ENCODE measurements at places on chromosomes 5 and 9.

- no peak overlapping the region for H3K27ac ChIP-seq
- H3K27me3 ChIP-seq, result peaks cover 8% of the 10 kb centered on the region
- peaks cover 1% of the 10 kb centered on the region for H3K4me1 ChIP-seq
- no peak for DNase-seq
- H3K4me3 ChIP-seq, result no peak overlapping the region
- no peaks in the 10 kb centered on the region for H3K36me3 ChIP-seq
Measured at GRCh38 chr9:131744171-131744719, 4.4 kb upstream of the RAPGEF1 start.

DNA sequence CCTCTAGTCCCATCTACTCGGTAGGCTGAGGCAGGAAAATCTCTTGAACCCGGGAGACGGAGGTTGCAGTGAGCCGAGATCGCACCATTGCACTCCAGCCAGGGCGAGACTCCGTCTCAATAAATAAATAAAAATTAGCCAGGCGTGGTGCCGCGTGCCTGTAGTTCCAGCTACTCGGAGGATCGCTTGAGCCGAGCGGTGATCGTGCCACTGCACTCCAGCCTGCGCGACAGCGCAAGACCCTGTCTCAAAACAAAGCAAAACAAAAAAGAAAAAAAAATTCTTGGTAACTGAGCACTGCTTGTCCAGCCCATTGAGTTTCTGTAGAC is 710 bp upstream of the WDR55 start:
- H3K27me3 ChIP-seq, result peaks cover 18% of the 10 kb centered on the region

DNA sequence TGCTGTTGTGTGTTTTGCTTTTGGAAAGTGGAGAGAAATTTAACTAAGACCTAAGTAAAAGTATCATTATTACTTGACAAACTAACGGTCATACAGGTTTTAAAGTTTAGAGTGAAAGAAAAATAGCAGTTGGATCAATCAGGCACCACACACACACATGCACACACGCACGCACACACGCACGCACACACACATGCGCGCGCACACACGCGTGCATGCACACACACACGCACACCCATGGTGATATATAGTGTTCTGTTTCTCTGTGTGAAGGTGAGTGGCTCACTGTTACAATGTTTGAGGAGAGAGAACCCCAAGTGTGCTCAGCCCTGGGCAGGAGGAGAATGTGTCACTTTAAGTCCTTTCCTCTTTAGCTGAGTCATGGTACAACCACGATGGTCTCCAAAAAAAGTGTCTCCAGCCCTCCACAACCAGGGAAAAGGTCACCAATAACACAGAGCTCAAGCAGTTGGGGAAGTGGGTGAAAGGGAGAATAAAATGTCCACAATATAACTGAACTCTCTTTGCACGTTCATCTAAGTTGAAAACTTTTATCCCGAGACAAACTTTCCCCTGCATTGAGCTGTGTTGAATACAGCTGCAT is 3.2 kb downstream of the ZNF366 start:
- no peak for DNase-seq
- no peak overlapping the region for H3K27ac ChIP-seq
- H3K27me3 ChIP-seq, result no peaks in the 10 kb centered on the region
- no peaks in the 10 kb centered on the region for H3K36me3 ChIP-seq
- no peaks in the 10 kb centered on the region for H3K4me1 ChIP-seq
- no peak overlapping the region for H3K4me3 ChIP-seq

DNA sequence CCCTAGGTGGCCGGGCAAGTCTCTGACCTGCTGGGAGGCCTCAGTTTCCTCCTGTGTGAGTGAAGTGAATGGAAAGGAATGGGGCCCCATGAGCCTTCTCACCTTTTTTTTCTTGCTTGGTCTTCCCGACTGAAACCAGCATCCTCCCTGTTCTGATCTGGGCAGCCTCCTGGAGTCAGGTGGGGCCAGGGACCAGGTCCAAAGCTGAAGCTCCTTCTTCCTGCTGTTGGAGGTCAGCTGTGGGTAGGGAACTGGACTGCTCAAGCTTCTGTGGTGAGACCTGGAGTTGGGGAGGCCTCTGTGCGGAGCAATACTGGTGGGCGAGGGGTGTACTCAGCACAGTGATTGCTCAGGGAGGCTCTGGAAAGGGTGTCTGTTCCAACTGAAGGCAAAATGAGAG is 99.7 kb downstream of the PCSK1 start:
- H3K27ac ChIP-seq, result no peak overlapping the region
- DNase-seq, result no peak
- H3K36me3 ChIP-seq, result no peaks in the 10 kb centered on the region
- H3K4me1 ChIP-seq, result no peaks in the 10 kb centered on the region

- no peak for DNase-seq
- no peak overlapping the region for H3K4me3 ChIP-seq
- H3K36me3 ChIP-seq, result no peaks in the 10 kb centered on the region
- no peaks in the 10 kb centered on the region for H3K4me1 ChIP-seq
- no peak overlapping the region for H3K27ac ChIP-seq
Measured at GRCh38 chr5:167985373-167985772, 306.1 kb upstream of the WWC1 start.

DNA sequence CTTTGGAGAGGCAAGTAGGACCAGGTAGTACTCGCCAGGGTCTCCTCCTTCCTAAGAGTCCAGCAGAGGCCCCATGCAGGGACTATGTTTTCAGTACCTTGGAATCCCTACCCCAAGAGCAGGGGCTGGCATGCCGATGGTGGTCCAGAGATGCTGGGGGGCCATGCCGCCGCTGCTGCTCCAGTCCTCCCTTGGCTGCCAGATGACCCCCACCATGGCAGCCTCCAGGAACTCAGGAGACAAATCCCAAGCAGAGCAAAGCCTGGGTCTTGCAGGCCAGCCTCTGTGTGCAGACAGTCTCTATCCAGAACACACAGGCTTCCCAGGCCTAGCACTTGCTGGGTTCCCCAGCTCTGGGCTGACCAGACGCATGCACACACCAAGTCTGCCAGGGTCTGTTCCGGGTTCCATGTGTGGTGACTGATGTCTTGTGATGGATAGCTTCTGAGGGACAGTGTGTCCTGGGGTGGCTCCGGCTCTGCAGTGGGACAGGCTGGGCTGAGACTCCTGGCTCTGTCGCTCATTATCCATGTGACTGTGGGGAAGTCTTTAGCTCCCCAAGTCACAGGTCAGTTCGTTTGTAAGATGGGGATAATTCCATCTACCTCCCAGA is 127.3 kb downstream of the CRB2 start:
- H3K4me1 ChIP-seq, result no peaks in the 10 kb centered on the region
- H3K27me3 ChIP-seq, result no peaks in the 10 kb centered on the region
- no peak overlapping the region for H3K27ac ChIP-seq
- H3K36me3 ChIP-seq, result no peaks in the 10 kb centered on the region

All from immature natural killer cell (primary cell).